ENCODE measurements at places on chromosomes 1 and 21.

- no peak for DNase-seq
Measured at GRCh38 chr1:196407358-196408051, 200.7 kb downstream of the KCNT2 start.

DNA sequence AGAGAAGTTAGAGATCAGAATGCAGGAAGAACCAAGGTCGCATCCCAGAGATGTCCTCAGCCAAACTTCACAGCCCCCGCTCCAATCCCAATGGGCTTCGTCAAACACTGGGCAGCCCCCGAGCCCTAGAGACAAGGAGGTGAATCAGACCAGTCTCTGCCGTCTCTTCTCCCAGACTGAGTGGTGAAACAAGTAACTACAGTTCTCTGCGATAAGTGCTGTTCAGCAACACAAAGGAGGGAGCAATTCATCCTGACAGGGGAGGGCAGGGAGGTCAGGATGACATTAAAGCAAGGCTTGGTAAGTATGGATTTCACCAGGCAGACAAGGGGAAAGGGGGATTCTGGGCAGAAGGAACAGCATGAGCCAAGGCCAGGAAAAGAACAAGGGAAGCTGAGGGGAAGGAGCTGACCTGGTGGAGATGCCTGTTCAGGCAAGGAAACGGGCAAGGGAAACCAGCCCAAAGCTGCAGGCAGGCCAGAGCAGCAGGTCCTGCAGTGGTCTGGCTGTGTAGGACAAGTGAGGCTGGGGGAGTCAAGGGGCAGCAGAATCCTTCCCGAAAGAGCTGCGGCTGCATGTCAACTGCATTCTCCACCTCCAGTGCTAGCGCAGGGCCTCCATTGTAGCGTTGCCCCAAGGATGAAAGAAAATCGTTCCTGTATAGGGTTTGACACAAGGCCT lies 13.6 kb upstream of the ERI3 start:
- no peak for DNase-seq

DNA sequence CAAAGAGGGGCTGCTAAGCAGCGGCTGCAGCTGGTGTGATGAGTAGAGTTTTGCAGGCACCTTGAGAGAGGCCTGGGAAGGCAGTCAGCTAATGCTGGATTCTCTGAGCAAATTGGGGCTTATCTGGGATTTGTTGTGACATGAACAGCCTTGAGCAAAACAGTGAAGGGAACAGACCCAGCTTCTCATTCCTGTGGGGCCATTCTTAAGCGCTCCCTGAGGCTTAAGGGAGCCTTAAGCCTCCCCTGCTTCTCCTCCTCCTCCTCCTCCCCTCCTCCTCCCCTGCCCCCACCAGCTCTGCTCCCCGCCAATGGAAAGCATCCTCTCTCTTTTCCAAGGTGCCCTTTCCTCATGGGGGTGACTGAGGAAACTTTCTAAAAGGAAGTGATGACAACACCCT lies 21.3 kb downstream of the HMGCS2 start:
- no peak for DNase-seq

DNA sequence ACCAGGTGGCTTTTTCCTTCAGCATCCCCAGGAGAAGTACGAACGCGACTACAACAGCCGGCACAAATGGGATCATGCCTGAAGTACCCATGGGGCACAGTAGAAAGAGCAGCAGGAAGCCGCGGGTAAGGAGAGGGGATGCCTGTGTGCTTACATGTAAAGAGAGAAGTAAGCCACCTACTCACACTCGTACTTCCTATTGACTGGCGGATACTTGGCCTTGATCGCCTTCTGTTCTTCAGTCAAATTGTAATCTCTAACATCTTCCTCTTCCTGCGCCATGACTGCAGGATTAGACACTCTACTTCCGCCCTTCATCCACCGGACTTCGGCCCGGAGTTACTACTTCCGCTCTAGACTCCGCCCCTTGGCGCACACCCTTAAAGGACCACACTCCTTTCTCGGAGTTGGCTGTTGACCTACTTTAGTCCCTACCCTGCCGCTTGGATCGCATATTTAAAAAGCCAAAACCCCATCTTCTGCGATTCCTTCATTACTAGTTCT lies at the start of gene ZBTB8OS:
TSS of gene ZBTB8OS (minus strand) at position 303 of the 504 bp plus-strand sequence. CDS start at position 282, 21 bp downstream.
- DNase-seq: peak; percentile 96

DNA sequence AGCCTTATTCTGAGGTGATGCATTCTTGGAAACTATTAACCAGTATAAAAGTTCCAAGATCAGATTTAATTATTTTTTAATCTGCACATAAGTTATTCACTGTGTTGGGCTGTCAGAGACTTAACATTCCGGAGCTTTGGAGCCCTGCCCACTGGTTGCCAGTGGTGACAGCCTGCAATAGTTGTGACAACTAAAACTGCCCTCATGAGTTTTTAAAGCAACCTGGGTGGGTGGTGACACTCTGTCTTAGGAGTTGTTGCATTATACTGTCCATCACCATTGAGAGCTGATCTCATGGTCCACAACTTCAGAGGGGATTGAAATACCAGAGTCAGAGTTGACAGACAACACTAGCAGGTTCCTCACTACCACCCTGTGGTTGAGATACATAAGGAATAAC lies 653.9 kb upstream of the USP24 start:
- DNase-seq: no peak

DNA sequence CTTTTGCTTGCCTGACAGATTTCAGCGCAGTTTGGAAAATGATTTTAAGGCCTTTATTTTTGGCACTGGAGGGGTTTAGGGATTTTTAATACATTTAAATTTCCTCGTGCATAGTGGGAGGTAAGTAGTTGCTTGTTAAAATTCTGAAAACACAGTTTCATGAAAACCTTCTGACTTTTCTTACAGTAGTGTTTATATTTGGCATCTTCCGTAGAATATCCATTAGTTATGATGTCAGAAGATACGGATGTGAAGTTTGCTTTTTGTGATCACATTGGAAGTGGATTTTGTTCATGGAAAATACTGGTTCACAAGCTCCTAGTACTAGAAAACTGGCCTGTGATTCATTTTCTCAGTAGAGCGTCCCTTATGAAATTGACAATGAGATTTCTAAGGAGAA lies 1.3 kb downstream of the RABGAP1L start:
- DNase-seq: no peak

DNA sequence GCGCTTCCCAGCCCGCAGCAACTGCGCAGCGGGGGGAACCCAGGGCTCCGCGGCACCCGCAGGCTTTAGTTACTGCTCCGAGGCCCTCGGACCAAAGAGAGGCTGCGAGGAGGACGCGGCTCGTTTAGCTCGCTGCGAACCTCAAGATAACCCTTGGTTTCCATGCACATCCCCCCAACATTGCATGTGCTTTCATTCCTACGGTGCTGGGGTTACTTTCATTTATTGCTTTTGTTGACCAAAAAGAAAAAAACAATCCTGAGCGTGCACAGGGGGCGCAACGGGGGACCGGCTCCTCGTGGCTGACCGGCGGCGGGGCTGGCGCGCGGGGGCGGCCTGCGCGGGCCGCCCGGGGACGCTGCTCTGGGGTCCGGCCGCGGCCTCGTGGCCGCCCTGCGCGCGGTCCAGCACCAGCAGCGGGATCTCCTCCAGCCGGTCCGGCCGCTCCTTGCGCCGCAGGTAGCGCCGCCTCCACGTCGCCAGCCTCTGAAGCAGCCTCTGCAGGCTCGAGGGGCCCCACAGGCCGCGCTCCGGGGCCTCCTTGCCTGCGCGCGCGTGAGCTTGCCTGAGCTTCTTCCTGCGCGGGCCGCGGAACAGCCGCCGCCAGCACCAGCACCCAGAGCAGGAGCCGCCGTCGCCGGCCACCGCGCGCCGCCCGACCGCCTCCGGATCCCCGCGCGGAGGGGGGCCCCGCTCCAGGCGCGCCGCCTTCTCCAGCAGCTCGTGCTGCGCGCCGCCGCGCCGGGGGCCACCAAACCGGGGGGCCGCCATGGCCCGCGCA lies 77.4 kb downstream of the DESI2 start:
- DNase-seq: peak; percentile 62

- DNase-seq: no peak
Measured at GRCh38 chr1:84492726-84493125, 13.5 kb upstream of the SPATA1 start.

GRCh38 chr1:50447961-50448360 lies 24.7 kb upstream of the DMRTA2 start:
- no peak for DNase-seq

- no peak for DNase-seq
Measured at GRCh38 chr1:32333251-32333963, 2.6 kb downstream of the MARCKSL1 start.

- DNase-seq: no peak
Measured at GRCh38 chr1:58211869-58212268, 334.7 kb downstream of the OMA1 start.

GRCh38 chr1:11170102-11170501 lies 19.1 kb upstream of the ANGPTL7 start:
- no peak for DNase-seq

DNA sequence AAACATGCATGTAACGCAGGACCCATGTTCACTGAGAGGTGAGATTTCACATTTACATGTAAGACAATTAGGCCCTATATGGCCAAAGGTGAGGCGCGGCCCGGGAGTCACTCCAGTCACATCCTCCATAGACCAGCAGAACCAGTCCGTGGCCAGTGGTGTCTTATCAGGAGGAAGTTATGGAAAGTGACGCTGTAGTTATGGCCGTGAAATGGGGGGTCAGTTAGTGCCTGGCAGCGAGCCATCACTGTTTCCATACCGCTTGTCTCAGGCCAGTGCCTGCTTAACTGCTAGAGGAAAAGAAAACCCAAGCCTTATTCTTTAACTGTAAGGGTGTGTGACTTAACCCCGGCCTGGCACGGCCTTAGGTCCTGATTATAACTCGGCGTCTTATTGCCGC lies 6.1 kb downstream of the C1orf159 start:
- DNase-seq: no peak

DNA sequence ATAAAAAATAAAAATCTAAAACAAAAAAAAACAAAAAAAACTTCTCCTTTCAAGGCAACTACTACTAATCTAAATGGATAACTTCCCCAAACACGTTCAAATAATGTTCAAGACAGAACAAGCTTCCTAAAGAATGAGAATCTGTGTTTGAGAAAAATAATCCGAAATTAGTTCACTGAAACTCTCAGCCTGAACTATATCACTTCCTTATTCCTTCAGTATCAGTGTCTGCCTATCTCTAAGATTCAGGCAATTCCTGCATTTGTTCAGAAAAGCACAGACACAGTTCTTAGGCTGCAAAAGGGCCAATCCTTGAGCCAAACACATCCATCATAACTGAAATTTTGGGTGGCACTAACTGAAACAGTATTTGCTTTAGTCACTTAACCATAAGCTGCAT lies 22.4 kb downstream of the DSTYK start:
- no peak for DNase-seq

GRCh38 chr1:30611741-30612309 lies 111.6 kb downstream of the MATN1 start:
- no peak for DNase-seq

DNA sequence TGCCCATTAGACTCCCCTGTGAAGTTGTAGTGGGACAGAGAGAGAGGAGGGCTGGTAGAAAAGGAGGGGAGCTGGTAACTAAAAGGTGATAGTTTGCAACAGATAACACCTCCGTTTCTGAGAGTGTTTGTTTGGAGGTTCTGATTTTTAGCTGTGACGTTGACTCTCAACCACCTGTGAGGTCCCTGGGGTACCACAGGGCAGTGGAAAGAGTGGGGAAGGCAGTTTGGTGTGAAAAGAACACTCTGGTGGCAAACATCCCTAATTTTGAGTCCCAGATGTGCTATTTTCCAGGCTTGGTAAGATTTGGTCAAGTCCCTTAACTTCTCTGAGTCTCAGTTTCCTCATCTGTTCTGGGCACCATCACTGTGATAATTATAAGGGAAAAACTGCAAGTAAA lies 29.3 kb downstream of the RAB3B start:
- DNase-seq: no peak

DNA sequence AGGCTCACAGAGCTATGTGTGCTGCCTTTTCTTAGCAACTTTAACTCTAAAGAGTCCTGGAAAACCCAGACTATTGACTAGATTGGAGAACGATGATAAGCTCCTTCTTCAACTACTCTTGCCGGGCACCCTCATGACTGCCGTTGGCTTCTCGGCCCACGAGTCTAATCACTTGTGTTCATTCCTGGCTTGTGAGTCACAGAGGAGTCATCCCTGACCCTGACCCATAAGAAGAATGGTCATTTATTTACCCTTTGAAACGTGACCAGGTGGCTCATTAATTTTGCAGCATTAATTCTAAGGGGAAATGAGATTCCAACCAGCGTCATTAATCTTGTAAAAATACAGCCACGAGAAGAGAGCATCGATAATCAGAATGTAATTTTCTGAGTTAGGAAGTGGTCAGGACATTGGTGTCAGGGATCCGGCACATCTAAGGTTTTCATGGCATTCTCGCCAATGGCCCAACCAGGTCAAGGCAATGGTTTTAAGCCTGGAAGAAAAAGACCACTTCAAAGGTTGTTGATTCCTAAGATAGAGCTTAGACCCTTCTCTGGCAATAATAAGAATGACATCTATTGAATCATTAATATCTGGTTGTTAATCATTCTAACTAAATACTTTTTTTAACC lies 183.6 kb upstream of the RUNX1 start:
- no peak for DNase-seq

DNA sequence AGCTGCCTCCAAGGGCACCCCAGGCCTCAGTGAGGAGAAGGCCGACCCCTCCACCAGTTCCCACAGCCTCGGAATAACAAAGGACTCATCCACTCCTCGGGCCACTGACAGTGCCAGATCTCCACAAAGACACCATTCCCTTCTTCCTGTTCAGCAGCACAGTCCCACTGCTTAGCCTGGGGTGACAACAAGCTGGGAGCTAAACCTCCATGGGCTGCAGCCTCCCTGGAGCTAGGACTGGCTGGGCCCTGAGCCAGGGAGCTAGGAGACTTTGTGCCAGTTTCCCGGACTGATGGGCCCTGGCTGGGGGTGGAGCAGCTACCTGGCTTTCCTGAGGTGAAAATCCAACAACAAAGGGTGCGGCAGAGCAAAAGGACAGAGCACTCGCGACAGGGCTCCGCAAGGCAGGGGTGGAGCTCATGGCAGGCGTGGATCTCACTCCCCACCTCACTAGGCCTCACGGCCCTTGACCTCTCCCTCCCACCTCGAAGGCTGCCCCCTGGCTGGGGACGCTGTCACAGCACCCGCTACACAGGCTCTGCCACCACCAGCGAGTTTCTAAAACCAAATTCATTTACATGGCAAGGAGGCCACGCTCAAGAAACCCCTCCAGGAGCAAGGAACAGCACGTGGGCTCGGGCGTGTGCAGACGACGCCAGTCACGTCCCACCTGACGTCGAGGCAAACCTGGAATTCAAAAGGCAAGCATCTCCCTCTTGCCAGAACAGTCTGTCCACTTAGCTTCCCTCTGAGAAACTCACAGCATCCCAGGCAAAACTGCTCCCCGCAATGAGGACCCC lies 13.8 kb downstream of the SLC35E2B start:
- peak; percentile 56 for DNase-seq

Measured in NB4 (cell line).